ENCODE measurements at places on chromosomes 1 and 21.

DNA sequence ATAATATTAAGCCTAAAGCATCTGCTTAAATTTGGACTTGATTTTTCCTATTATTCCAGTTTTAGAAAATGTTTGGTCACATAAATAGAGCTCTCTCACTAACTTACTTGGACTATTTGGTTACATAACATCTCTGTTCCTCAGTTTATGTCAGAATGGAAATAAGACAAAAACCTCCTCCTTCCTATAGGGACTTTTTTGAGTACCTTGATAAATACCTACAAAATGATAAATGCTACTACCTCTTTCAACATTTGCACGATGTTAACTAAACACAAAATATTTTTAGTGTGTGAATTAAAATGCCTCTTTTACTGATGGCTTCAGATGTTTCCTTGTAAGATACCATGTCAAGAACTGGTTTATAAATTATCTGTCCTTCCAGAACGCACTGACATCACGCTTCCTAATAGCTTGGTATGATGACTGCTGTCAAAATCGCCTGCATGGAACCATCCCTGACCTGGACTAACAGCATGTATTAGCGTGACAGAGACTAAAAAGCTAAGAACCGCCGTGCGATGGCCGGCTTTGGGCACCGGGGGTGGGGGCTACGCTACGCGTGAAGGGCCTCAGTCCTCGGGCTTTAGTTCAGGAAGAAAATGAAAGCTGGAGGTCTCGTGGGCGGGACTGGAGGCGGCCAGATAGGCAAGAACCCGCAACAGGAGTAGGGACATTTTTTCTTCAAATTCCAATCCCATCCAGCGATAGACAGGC is 133.2 kb upstream of the BARHL2 start:
- DNase-seq, result peak; percentile 54

DNA sequence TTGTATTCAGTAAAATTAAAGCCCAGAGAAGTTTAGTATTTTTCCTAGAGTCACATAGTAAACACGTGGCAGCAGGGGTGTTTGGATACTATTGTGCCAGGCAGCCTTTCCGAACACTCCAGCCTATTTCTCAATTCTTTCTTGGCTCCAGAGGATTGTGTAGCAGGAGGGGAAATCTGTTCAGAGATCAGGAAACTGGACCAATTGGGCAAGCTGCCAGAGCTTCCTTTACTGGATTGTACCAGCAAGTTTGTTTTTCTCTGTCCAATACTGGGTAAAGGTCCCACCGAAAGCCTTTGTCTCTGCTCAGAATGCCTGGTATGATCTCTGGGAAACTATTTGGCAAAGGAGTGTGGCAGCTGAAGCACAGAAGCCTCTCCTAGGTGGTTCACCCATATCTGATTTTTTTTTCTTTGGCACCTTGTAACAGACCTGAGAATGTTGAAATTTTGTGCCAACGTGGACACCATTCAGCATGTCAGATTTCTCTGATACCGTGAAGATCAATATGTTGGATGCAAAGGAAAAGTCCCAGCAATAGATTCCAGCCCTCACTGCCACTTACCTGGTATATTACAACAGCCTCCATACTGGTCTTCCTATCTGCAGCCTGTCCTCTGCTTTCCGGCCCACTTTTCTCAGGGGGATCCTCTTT is 126.2 kb downstream of the FGGY start:
- DNase-seq, result no peak

DNA sequence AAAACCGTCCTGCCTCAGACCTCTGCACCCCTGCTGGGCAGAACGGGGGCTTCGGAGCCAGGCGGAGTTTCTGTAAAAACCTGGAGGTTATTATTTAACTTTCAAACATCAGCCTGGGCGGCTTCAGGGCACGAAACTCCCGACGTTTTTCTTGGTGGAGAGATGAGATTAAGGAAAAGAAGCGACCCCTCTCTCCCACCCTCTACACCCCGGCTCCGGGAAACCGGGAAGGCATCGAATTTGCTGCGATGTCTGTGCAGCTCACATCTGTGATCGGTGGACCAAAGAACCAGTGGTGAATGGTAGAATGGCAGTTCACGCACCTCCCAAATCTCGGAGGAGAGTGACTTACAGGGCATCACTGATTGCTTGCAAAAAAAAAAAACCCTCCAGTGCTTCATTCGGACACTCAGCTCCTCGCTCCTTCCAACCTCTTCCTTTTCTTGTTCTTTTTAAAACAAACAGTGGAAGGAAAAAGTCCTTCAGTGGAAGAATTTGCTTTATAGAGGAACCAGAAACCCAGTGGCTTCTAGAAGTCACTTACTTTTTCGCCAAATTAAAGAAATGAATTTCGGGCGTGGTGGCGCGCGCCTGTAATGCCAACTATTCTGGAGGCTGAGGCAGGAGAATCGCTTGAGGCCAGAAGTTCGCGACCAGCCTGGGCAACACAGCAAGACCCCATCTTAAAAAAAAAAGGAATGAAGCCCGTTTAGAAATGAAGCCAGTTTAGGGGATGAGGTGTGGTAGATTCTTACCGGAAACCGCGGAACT is 884 bp downstream of the PHACTR4 start:
- peak; percentile 67 for DNase-seq

DNA sequence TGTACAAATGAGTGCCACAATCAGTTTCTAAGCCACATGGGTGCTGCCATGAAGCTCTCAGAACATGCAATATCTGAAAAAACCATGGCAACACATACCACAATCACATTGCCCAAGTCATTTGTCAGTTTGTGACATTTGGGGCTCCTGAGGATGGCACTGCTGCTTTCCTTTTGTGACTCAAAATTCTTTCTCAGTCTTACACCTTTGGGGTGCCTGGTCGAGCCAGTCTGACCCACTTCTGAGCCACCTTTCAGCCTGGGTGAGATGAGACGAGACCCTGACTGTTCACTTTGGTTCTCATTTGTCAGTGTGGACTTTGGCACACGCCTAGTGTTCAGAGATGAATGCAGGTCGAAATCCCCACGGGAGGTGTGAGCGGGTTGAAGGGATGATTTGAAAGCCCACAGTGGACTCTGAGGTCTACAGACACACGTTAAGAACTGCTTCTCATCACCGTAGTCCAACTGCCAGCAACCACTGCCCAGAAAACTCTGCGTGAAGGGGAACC is 8.0 kb downstream of the BATF3 start:
- no peak for DNase-seq

GRCh38 chr21:38741092-38741949 is 64.4 kb upstream of the ETS2 start:
- DNase-seq, result no peak

- peak; percentile 19 for DNase-seq
Measured at GRCh38 chr1:193753038-193753756, 566.8 kb upstream of the B3GALT2 start.

- no peak for DNase-seq
Measured at GRCh38 chr1:203656796-203657747, 30.4 kb downstream of the ATP2B4 start.

- DNase-seq, result no peak
Measured at GRCh38 chr21:37395961-37396360, 29.4 kb downstream of the DYRK1A start.

GRCh38 chr1:245606157-245606725 is 451.5 kb downstream of the KIF26B start:
- no peak for DNase-seq

GRCh38 chr1:110962892-110963690 is 631 bp downstream of the LRIF1 start:
- peak; percentile 89 for DNase-seq

DNA sequence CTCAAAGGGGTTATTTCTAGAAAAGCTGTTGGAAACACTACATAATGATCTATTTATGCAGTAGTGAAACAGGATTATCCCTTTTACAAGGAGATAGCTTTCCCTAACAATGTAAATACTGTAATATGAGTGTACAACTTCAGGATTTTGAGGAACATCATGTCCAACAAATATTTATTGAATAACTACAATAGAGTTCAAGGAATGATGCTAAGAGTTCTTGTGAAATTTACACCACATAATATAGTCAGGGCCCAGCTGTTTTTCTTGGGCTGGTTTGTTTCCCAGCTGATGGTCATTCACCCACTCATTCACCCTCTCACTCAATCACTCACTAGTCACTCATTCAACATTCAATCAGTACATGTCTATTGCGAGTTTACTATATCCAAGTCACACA is 12.3 kb upstream of the LYPLAL1 start:
- no peak for DNase-seq

GRCh38 chr1:43602990-43603389 is 47.0 kb upstream of the KDM4A start:
- DNase-seq, result no peak

DNA sequence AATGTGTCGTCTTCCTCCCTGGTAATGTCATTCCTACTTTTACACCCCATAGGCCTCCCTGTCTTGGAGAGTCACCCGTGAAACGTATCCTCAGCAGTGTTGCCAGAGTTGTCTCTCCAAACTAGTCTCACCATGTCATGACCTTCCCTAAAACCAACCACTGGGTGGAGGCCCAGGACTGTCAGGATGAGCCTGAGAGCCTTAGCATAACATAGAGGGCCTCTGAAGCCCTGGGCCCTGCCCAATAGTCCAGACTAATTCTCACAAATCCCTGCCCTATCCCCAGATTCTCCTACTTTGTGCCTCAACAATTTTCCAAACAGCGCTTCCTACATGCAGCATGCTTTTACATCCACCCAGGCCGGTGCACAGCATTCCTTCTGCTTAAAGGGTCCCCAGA is 29.3 kb upstream of the HSD3B1 start:
- DNase-seq, result no peak

- DNase-seq, result no peak
Measured at GRCh38 chr1:210237479-210237878, 4.9 kb downstream of the SERTAD4 start.

GRCh38 chr1:93301131-93301530 is 44.6 kb upstream of the DR1 start:
- DNase-seq, result no peak

DNA sequence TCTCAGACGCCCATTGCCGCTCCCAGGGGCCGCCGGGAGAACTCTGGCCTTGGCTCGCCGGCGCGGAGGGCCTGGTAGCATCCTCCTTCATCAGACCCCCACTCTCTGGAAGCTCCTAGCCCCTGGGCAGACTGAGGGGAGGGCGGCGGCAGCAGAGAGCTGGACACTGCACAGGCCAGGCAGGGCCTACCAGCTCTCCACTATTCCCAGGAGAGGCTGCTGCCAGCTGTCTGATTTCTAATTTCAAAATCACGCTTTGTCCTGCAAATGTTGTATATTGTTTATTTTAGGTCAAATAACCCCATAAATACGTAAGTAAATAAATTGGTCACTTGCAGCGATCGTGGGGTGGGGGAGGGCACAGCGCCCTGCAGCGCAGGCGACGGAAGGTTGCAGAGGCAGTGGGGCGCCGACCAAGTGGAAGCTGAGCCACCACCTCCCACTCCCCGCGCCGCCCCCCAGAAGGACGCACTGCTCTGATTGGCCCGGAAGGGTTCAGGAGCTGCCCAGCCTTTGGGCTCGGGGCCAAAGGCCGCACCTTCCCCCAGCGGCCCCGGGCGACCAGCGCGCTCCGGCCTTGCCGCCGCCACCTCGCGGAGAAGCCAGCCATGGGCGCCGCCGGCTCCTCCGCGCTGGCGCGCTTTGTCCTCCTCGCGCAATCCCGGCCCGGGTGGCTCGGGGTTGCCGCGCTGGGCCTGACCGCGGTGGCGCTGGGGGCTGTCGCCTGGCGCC is at the start of gene MTARC1:
Gene MTARC1, plus strand, starts transcription at position 577 of the 732 bp plus-strand sequence. Its CDS starts 32 bp downstream, at position 609.
- peak; percentile 65 for DNase-seq

GRCh38 chr21:29217818-29218291 is 80.9 kb upstream of the BACH1 start:
- peak; percentile 96 for DNase-seq

- DNase-seq, result peak; percentile 45
Measured at GRCh38 chr1:156641761-156642264, at the start of gene BCAN. Gene BCAN (plus strand): TSS chr1:156642117. CDS start chr1:156646055, 3,938 bp downstream.

GRCh38 chr1:159071970-159072582 is 4.5 kb downstream of the AIM2 start:
- DNase-seq, result peak; percentile 74

- DNase-seq, result no peak
Measured at GRCh38 chr1:173208146-173208545, 1.0 kb upstream of the TNFSF4 start.

- DNase-seq, result no peak
Measured at GRCh38 chr1:151947140-151947539, 37.8 kb upstream of the THEM4 start.

- DNase-seq, result no peak
Measured at GRCh38 chr1:168400139-168400538, 119.5 kb downstream of the TBX19 start.

DNA sequence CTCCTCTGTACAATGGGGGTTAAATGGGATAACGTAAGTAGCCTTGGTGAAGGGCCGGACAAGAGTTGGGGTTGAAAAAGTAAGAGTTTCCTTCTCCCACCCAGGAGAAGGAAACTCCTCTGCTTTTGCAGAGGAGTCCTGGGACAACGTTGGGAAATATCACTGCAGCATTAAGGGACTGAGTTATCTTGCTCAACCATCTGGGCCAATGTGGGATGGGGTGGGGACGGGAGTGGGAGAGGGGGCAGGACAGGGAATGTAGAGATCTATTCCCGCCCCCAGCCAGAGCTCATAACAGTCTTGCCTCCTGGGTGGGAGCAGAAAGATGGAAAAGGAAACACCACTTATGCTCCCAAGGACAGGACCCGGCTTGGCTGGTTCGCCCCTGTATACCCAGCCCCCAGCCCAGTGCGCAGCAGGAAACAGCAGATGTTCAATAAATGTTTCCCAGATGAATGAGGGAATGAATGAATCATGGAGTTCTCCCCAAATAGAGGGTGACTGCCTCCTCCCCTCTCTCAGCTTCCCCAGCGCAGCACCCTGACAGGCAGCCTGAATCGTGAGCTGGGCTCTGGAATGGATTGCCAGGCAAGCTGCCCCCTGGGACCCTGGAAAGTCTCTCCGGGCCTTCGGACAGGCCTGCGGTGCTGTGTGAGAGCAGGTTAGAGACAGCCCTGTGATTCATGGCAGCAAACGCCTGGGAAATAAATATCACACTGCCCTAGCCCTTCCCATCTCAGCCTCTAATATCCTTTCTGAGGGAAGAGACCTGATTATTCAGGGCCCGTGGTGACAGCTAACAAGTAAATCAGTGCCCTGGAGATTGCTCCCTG is 24.8 kb downstream of the FBXO2 start:
- no peak for DNase-seq

Data from mesenchymal stem cell (in vitro differentiated cells and primary cell).